ENCODE measurements at places on chromosomes 5 and 9. TPM values are rescaled to one million over a fixed set of nuclear protein-coding genes. Genes with fewer than 3 reads are reported as not detected.

Gene CREB3
- total RNA-seq: 34.3 TPM

Gene ACOT12
- total RNA-seq: not detected

Gene CCL21
- 54.7 TPM for total RNA-seq

Gene PCDHB5
- not detected for total RNA-seq

Gene SEMA6A
- total RNA-seq: 109 TPM

Gene TERT
- total RNA-seq: 0.70 TPM

Gene ZNF454
- 1.4 TPM for total RNA-seq

Gene CYLC2
- total RNA-seq: not detected

Gene GRPEL2
- 9.8 TPM for total RNA-seq

Gene THBS4
- not detected for total RNA-seq

Gene GABRA1
- total RNA-seq: not detected

Gene SLC46A2
- total RNA-seq: not detected

Gene ZFP2
- 0.80 TPM for total RNA-seq

Gene MLANA
- total RNA-seq: not detected

Gene SLC6A19
- total RNA-seq: 934 TPM

Gene NR2F1-AS1
- total RNA-seq: 4.2 TPM

Gene NFIB
- total RNA-seq: 163 TPM
